ENCODE measurements at places on chromosomes 7 and 10.

DNA sequence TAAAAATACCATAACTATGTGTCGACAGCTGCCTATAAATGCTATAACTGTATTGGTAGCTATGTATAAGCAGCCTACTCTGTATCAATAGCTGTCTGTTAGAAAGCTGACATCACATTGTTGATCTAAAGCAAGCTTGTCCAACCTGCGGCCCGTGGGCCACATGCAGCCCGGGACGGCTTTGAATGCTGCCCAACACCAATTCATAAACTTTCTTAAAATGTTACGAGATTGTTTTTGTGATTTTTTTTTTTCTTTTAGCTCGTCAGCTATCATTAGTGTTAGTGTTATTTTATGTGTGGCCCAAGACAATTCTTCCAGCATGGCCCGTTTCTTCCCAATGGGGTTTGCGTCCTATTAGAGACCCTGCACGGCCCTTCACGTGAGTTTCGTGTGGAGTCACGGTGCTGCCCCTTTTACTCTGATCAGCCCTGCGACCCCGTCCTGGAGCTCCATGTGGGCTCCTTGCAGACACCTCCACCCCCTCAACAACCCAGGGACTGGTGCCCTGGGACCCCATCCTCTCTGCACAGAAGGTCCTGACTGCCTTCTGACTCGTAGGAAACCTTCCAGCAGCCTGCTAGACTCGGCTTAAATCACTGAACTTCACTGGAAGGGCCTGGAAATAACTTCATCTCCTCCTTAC lies 4.5 kb upstream of the PRKAR1B start:
- DNase-seq = no peak

DNA sequence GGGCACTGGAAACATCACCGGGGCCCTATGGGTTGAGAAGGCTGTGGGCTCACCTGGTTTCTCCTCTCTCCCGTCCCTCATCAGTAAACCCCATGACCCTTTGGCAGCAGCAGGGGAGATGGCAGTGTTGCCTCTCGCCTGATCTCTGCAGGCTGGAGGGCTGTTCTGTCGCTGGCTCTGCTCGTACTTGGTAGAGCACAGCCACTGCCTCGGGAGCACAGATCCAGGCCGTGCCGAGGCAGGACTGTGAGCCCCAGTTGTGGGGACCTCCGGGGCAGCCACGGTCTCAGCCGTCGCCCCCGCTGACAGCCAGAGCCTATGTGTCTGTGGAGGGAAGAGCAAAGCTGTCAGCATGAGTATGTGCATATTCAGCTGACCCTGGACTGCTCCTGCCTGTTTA lies 94.9 kb downstream of the PTPRE start:
- no peak for DNase-seq

DNA sequence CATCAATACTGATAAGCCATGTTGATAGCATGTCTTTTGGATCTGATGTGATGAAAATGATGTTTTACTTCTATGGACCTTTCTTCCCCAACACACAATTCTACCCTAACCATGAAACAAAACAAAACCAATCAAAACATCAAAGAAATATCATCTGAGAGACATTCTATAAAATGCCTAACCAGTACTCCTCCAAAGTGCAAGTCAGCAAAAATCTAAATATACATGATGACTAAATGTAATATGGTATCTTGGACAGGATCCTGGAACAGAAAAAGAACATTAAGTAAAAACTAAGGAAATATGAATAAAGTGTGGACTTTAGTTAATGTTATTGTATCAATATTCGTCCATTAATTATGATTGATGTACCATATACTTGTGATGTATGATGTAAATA lies 625.1 kb downstream of the MAGI2 start:
- no peak for DNase-seq

GRCh38 chr10:122014652-122015248 lies 25.8 kb downstream of the TACC2 start:
- no peak for DNase-seq

DNA sequence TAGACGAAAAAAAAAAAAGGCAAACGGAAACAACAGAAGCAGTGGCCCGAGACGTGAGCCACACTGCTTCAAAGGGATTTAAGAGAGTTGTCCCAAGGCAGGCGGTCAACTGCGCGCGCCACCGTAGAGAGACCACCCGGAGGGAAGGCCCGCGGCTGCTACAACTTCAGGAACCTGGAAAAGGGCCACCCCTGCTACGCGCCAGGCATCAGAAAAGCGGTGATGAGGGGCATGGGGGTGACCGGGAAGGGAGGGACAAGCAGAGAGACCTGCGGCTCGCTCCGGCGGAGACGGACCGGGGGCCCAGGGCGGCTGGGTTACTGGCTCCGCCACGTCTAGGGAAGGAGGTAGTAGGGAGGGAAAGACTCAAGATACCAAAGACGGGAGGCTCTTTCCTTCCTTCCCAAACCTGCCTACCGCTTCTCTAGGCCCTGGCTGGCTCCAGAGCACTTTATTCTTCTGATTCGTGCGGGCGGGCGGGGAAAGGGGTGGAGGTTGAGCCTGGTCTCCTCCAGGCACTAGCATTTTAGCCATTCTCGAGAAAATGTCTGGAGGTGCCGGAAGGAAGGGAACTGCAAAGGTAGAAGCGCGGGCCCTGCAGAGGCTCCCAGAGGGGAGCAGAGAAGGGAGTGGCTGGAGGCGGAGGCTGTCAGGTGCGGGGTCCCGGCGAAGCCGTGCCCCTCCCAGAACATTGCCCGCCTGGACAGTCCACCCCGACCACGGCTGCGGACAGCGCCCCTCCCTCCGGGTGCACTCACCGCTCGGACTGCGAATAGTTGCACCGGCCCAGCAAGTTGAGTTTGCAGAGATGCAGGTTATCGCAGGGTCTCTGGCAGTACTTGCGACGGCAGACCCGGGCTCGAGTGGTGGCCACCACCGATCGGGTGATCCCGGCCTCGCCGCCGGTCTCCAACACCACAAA lies 993 bp downstream of the ZC3HAV1 start:
- peak; percentile 62 for DNase-seq

- DNase-seq = no peak
Measured at GRCh38 chr7:2982831-2983230, 60.8 kb downstream of the CARD11 start.

DNA sequence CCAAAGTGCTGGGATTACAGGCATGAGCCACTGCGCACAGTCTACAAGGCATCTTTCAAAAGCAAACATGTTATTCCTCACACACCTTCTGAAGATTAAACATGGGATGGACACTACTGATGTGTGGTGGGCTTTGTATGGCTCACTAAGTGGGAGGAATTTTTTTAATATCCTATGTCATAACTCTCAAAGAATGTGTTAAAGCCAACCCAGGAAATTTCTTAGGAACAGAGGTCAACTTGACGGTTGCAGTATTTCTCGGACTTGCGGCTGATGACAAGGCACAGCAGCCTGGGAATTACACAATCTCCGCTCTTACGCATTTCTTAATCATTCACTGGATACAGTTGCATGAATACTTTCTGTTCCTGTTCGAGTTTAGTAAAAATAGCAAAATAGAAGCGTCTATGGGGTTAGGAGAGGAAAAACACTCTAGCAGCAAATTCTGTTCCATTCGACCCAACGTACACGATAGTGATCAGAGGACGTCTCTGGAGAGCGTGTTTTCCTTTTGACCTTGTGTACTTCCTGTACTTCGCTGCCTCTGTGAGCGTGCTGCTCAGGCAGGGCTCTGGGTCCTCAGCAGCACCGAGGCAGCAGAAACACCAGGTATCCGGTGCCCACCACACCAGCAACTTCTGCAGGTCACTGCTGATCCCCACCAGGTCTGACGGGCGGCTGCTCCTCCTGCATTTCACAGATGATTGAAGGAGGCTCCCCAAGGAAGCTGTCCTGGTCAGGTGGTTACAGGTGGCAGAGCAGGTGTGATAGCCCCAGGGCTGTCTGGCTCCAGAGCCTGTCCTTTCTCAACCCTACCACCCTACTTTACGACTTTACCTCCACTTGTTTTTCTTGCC lies 26.4 kb upstream of the SRGN start:
- DNase-seq = no peak

DNA sequence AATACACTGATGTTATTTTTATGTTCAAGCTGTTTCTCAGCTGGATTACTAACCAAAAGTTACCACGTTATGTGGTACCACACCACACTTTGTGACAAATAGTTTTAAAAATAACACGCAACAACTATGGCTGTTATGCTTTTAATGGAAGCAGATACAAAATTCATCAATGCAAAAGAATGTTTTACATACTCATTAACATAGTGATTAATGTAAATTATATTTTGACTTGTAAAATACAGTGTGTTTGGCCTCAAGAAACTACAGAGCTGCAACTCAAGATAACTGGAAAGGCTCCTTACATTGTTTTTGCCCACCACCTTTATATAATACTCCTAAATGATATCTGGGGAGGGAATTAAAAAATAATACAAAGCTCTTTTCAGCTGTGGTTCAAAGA lies 25.5 kb downstream of the NCOA4 start:
- DNase-seq = no peak

DNA sequence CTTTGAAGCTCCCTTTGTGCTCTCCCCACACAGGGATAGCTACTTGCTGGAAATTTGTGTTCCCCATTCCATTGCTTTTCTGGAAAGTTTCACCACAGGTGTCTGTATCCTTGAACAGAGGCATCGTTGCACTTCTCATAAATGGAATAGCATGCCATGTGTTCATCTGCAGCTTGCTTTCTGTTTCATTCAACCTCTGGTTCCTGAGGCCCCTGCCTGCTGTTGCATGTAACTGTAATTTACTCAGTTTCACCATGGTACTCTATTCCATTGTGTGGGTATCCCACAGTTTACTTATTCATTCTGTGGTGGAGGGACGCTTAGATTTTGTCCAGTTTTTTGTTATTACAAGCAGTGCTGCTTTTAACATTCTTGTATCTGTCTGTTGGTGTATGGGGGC lies 32.0 kb downstream of the EEPD1 start:
- no peak for DNase-seq

DNA sequence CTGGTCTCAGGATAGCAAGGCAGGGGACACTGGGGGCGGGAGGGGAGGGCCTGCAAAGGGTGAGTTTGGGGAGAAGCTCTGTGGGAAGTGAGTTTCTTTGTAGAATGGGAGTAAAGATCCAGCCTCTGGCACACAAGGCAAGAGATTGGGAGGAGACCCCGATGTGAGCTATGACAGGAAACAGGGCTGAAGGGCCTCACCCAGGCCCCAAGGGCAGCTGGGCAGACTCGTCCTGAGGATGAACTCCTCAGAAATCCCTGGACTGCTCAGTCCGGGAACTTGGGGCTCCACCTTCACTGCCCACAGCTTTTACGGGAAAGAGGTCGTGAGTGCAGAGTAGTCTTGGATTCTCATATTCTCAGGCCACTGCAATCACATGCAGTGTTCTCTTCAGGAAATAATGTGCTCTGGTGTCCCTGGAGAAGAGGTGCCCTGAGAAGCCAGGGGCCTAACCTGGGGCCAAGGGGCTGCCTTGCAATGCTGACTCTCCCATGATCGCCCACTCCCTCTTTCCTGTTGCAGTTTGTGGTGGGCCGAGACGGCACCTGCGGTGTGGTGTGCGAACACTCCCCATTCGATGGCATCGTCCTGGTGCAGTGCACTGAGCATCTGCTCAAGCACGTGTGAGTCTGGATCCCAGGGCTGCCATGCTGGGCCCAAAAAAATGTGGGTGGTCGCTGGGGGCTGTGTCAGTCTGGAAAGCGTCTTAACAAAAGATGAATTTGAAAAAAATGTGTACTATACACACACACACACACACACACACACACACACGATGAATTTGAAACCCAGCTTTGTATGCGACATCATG lies 31.3 kb upstream of the C10orf53 start:
- no peak for DNase-seq

- no peak for DNase-seq
Measured at GRCh38 chr10:52706332-52707070, 66.1 kb downstream of the MBL2 start.

GRCh38 chr10:34520084-34520483 lies 295.0 kb downstream of the PARD3 start:
- no peak for DNase-seq

GRCh38 chr7:102830197-102830596 lies 81.4 kb downstream of the FAM185A start:
- peak; percentile 8 for DNase-seq

GRCh38 chr7:124191030-124191429 lies 158.2 kb upstream of the TMEM229A start:
- DNase-seq = no peak

DNA sequence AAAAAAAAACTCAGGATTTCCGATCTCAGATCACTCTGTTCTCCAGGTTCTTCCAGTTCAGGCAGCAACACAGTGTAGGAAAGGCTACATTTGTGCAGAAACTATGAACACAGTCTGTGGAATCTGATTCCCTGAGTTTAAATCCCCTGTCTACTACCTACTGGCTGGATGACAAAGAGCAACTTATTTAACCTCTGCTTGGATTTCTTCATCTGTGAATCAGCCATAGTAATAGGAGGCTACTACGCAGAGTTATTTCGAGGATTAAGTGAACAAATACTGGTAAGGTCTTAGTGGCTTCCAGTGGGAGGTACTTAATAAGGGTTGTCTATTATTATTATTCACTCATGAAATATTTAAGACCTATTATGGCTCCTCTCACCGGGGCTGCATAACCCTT lies 44.3 kb upstream of the PDCD4 start:
- DNase-seq = no peak

GRCh38 chr10:31194986-31195385 lies 124.0 kb upstream of the ZEB1 start:
- DNase-seq = peak; percentile 0

- DNase-seq = no peak
Measured at GRCh38 chr7:69190763-69191162, 407.5 kb upstream of the AUTS2 start.

- DNase-seq = no peak
Measured at GRCh38 chr10:14585287-14586193, 189.2 kb downstream of the FAM107B start.

DNA sequence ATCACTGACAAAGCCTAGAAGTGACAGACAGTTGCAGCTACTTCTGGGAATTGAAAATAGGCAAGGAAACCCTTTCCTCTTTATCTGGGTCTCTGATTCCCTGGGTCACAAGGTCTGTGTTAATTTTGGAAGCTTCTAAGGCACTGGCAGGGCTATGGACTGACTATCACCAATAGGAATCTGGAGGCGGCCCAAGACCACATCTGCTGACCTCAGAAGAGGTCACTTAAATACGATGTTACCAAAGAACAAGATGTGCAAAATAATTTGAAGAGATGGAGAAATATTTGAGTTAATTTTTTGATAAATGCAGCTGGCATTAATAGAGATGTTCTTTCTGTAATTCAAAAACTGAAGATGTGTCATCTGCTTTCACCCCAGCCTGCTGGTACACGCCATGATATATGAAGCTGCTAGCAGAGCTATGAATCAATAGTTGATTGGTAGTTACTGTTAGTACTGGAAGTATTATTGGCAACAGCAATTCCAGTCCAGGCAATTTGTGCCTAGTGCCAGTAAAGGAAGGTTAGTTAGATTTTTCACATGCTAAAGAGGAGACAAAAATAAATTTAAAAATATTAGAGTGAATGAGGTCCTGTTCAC lies 5.5 kb upstream of the STEAP4 start:
- no peak for DNase-seq
